ENCODE measurements at places on chromosomes 6 and 20. TPM values are rescaled to one million over a fixed set of nuclear protein-coding genes. Genes with fewer than 3 reads are reported as not detected.

Gene KIF3B
- 59.6 TPM for total RNA-seq

Gene MRPL2
- total RNA-seq = 49.1 TPM

GRCh38 chr6:143399775-143400174 lies 50.7 kb downstream of the ADAT2 start:
- no peak for DNase-seq

DNA sequence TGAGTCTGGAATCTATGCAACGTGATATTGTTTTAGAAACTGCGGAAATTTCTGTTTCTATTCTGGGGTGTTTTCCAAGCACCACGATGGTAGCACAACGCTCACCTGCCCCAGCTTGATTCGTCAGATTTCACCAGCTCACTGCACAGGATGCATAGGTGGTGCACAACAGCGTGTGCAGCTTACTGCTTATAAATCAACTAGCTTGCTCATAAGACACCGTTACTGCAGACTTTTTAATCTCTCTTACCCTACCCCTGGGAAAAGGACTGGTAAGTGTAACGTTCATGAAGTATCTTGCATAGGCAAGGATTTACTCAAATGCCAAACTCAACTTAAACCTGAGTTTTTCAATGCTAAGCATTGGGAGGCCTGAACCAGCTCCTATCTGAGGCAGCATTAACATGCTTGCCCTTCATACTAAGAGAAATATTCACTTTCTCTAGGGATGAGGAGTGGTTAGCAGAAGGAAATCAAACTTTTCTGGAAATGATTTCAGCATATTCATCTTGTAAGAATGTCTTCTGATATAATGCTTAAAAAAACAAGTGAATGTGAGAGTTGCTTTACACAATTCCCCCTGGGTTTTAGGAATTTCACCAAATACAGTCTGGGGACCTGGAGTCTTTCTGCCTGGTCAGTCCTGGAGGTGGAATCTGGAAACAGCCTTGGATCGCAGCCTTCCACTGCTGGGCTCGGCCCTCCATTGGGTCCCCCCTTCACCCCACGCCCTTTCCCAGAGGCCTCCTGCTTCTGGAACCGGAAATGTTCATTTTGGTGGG lies 100.6 kb downstream of the DACT2 start:
- DNase-seq = no peak

DNA sequence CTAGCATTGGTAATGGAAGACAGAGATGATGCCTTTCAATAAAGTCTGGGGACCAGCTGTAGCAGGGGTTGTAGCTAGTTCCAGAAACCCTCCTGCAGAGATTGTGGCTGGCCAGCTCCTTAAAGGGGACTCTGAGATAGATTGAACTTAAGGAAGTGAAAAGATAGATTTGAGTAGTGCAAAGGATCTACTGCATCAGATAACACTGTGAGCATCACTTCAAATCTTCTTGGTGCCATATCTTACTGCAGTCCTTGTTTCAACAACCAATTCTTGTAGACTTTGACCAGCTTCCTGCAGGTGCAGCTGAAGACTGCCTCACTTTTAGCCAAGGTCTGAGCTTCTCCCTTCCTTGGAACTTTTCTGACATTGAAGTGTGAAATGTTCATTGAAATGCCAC lies 14.8 kb upstream of the CEP162 start:
- DNase-seq = no peak
